Lower leg skin (tissue), 4 donors: ENCODE measurements at places on chromosomes 13 and 19. TPM values are rescaled to one million over a fixed set of nuclear protein-coding genes. Genes with fewer than 3 reads are reported as not detected.

DNA sequence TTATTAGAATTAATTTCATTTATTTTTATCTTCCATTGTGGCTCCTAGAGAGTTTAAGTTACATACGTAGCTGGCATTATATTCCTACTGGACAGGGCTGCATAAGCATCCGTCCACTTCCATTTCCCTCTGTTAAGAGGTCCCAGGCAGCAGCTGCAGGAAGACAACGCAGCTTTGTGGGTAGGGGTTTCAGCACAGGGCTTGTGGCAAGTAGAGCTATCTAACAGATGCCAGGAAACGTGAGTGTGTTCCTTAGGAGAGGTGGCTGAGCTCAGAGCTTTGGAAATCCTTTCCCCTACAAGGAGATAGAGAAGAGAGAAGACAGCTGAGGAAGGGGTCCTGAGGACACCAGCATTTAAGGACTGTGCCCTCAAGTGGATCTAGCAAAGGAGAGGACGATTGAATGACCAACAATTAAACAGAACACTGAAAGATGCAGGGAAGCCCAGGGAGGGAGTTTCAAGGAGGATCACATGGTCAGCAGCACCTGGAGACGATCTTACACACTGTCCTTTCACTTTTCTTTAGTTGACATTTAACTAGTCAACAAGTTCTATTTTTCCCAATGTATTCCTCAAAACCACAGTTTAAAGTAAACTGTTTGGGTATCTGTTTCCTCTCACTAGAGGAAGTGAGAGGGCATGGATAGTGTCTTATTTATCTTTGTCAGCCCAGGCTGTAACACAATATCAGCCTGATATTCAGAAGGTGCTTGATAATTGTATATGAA lies 2.3 kb upstream of the N4BP2L1 start:
- DNase-seq, result no peak

Gene SMAD9
- 4.4 TPM for total RNA-seq

GRCh38 chr19:55172741-55173140 lies 6.3 kb upstream of the DNAAF3 start:
- no peak for DNase-seq

GRCh38 chr19:35752746-35753350 lies 4.0 kb downstream of the HSPB6 start:
- peak; percentile 84 for DNase-seq

DNA sequence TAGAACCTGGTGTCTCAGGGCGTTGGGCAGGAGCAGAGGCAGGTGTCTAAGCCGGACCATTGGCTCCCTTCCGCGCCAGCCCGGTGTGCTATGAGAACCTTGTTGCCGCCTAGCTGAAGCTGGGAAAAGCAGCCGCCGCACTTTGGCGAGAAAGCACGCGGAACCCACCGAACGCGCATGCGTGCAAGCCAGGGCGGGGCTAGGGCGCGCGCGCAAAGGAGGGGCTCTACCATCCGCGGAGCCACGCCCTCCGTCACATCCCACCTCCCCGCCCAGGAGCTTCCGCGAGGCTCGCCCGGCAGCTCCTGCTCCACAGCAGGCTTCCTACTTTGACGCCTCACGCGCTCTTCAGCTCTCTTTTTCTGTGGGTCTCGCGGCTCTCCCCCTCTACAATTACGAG lies 51.3 kb downstream of the WDR87 start:
- no peak for DNase-seq

DNA sequence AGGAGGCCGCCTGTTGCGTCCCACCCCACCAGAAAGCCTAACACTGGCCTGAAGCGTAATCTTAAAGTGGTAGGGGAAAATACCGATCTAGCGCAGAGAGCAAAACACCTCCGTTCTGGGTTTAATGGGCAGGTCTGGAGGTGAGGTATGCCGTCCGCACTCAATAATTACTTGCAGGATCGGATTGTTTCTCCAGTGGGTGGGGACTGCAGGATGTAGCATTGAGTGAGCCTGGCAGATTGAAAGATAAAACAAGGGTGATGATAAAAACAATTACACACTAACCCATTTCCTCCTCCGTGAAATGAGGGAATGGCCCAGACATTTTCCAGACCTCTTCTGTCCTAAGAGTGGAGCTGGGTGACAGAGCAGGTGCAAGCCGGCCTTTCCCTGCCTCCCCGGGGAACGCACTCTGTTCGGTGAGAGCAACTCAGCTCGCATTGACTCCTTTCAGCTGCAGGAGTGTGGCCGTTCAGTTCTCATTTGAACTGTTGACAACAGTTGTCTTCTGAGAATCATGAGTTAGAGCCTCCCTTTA lies 110.2 kb upstream of the DOCK9 start:
- DNase-seq, result no peak

GRCh38 chr19:3368441-3368795 lies 2.0 kb downstream of the NFIC start:
- no peak for DNase-seq

Gene ZNF580
- 23.4 TPM for total RNA-seq

Gene COL4A1
- 41.0 TPM for total RNA-seq

DNA sequence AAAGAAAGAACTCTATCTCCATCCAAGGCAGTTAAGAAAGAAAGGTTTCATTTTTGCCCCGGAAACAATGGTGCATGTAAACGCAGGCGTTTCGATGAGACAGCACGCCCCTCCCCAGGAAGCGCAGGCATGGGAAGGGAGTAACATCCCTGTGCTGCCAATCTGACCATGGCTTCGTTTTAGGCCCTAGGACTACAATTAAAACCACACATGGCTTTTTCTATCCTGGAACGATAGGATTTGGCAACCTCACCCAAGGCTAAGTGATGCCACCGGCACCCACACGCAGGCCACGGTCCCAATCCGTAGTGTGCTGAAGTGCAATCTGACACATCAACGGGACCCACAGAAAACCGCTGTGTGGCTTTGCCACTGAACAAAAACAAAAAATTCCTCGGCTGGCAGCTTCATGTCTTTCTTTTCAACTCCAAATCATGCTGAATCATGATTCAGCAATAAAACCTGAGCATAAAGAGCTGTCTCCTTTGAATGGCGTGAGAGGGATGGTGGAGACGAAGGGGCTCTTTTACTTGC lies 24.2 kb downstream of the RANBP3 start:
- DNase-seq, result no peak

DNA sequence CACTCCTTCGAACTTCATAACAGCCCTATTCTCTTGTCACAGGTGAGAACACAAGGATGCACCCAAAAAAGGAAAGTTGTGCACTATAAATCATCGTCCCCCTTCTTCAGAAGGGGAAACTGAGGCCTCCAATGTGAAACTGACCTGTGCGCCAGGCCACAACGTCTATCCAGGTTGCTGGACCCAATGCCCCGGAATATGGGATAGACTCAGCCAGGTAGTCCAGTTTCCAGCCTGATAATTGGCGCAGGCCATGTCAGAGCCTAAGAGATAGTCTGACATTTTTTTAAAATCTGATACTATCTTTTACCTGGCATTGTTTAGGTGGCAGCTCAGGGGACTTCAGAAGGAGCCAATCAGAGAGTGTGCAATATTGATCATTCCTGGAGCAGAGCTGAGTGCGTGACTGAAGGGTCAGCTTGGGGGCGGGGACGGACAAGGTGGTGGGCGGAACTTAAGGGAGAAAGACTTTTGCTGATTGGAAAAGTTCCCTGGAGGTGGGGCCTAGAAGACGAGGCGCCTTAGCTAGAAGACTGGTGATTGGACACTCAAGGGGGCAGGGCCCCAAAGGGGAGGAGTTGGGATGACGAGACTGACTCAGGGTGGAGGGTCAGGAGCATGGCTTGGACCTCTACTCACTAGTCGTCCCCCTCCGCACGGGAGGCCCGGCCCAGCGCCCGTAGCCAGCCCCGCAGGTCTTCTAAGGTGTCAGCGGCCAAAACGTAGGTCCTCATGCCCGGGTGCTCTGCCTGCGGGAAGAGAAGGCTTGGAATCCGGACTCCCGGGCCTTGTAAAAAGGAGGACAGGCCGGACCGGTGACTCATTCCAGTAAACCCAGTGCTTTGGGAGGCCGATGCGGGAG lies 8.5 kb downstream of the PLEKHA4 start:
- no peak for DNase-seq

DNA sequence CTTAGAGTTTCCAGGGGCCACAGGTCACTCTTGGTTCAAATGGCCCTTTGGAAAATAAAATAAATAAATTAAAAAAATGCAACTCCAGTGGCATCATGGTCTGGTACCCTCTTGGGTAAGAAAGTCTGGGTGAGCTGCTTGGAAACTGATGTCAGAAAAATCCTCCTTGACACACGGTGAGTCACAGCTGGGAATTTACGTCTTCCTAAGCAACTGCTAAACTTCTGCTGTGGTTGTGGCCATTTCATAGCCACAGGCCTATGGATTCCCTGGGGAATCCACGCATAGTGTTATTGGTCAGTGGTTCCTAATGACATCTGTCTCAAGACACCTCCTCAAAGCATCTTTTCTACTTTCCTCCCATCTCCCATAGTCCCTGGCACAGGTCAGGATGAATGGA lies 220.8 kb downstream of the COG6 start:
- no peak for DNase-seq

Gene PSG3
- not detected for total RNA-seq

DNA sequence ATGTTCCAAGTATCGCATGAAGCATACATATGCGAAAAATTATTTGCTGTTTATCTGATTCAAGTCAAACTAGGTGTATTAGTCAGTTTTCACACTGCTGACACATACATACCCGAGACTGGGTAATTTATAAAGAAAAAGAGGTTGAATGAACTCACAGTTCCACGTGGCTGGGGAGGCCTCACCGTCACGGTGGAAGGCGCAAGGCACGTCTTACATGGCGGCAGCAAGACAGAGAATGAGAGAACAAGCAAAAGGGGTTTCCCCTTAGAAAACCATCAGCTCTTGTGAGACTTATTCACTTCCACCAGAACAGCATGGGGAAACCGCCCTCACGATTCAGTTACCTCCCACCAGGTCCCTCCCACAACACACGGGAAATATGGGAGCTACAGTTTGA lies 13.0 kb upstream of the PROZ start:
- no peak for DNase-seq
